Activated CD8-positive, alpha-beta memory T cell treated with anti-CD3 and anti-CD28 coated beads for 48 hours (primary cell): ENCODE measurements at places on chromosomes 1 and 21.

DNA sequence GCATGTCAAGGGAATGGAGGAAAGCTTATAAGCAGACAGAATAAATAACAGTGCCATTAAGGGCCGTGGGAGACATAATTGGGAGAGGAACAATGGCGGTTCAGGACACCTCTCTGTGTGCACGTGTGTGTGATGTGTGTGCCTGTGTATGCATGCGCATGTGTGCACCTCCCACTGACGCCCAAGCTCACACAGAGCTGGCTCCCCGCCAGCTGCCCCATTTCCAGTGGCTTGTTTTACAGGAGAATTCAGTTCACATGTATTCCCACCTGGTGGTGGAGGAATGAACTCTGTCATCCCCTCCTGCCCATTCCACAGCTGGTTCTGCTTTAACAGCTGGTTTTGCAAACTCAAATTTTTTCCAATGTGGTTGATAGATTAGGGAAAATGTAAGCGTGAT is 262.2 kb downstream of the AJAP1 start:
- DNase-seq, result no peak

GRCh38 chr1:153687346-153688125 is 9.0 kb downstream of the NPR1 start:
- no peak for DNase-seq

GRCh38 chr21:43681650-43682049 is 22.3 kb downstream of the RRP1B start:
- no peak for DNase-seq

DNA sequence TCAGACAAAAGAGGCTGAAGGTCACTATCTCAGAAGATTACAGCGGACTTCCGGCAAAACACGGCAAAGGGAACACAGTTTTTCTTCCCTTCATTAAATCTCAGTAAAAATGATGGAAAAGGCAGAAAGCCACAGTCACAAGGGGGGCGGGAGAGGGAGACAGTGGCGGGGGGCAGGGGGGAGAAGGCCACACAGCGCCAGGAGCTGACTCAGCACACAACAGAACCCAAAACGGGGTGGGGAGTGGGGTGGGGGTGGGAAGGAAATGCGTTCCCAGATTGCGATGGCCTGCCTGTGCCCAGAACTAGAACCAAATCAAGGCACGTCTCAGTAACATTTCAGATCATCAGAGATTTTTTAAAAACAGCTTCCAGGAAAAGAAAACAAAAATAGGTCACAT is 13.4 kb downstream of the CFAP74 start:
- no peak for DNase-seq

DNA sequence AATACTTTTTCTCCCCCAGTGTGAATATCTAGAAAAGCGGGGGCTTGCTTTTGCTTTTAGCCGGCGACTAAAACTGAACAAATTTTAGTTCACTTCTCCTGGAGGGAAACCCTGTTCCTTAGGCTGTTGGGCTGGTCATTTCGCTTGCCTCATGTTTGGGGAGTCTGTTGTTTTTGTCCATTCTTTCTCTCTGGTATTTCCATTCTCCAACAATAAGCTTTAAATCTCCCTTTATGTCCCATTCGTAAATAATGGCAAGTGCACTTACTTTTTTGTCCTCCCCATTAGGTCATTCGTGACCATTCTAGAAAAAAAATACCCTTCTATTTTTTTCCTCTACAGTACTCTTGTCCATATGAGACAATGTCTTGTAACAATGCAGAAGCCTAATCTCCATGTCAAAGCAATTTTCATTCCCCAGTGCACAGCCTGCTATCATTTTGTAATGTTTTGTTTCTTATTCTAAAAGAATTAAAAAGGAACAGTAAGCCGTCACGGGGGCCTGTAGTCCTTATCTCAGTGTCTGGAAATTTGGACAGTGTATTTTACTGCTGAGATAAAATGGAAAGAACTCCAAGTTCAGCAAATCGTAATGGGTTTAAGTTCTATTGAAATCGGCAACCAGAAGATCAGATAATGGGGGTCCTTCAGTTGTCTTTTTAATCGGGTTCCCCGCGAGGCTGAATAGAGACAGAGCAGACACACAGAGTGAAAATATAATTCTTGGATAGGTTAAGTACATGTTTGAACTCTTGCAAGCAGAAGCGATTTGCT is 21.8 kb downstream of the PROX1 start:
- no peak for DNase-seq

GRCh38 chr21:42202321-42202720 is 16.6 kb upstream of the ABCG1 start:
- no peak for DNase-seq

DNA sequence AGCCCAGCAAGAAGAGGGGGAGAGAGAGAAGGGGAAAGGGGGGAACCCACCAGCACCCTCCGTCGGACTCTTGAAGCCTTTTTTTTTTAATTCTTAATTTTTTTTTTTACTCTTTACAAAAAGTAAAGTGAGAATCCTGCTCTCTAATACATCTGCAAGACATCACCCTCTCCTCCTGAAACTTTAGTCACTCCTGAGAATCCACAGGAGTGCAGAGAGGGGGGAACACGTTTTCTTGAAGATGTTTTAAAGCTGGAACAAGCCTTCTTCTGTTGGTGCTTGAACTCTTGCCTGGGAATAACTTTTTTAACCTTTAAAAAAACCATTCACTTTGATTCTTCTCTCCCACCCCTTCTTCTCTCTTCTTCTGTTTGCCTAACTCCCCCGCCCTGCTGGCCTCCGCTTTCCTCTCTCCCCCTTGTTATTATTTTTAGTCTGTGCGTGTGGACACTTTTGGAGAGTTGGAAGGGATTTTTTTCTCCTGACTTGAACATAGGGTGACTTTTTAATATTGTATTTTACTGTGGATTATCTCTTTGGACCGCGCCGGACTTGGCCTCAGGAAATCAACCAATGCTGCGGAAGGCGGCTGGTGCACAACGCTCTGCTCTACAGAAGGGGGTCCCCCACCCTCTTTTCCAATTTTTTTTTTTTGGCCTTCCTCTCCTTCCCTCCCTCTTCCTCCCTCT is 383 bp upstream of the PRRX1 start:
- DNase-seq, result no peak
